ENCODE measurements at places on chromosomes 4 and X. TPM values are rescaled to one million over a fixed set of nuclear protein-coding genes. Genes with fewer than 3 reads are reported as not detected.

The HPGD gene
- not detected for polyA plus RNA-seq

The EVC2 gene
- 0.29 TPM for polyA plus RNA-seq

The ODAM gene
- polyA plus RNA-seq, result not detected

The LIMCH1 gene
- not detected for polyA plus RNA-seq

The CTPS2 gene
- polyA plus RNA-seq, result 3.7 TPM

The POU3F4 gene
- polyA plus RNA-seq, result not detected

The CCDC120 gene
- 0.79 TPM for polyA plus RNA-seq

The CEP44 gene
- 13.4 TPM for polyA plus RNA-seq

The FABP2 gene
- not detected for polyA plus RNA-seq

All from naive B cell (primary cell).